Upper lobe of right lung (tissue), 1 donor: ENCODE measurements at places on chromosomes 12 and 14. TPM values are rescaled to one million over a fixed set of nuclear protein-coding genes. Genes with fewer than 3 reads are reported as not detected.

DNA sequence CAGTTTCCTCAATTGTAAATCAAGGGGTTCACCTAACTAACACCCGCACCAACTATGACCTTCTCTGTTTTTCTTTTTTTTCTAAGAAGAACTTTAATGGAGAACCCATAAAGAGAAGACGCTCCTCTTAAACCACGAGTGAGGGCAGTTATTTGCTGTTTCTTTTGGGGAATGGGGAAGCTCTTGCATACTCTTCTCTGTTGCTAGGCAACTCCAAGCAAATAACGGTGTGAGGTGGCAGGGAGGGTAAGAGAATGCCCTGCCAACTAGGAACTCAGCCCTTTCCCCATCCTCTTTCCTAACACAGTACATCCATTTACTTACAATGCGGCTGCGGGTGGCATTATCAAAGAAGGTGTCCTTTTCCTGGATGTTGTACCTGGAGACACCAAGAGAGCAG is 114.9 kb downstream of the ANO2 start:
- H3K4me3 ChIP-seq: no peak overlapping the region
- H3K36me3 ChIP-seq: no peaks in the 10 kb centered on the region
- H3K4me1 ChIP-seq: no peaks in the 10 kb centered on the region
- no peak for DNase-seq
- H3K27ac ChIP-seq: no peak overlapping the region

KRT2 gene
- not detected for total RNA-seq

- H3K27ac ChIP-seq: no peak overlapping the region
Observed at GRCh38 chr12:100504804-100505203, 31.1 kb downstream of the NR1H4 start.

POTEG gene
- total RNA-seq: not detected

- H3K4me1 ChIP-seq: peaks cover 9% of the 10 kb centered on the region
- no peaks in the 10 kb centered on the region for H3K36me3 ChIP-seq
- H3K4me3 ChIP-seq: no peak overlapping the region
Observed at GRCh38 chr12:4027412-4027811, 154.2 kb upstream of the PARP11 start.

GRCh38 chr12:3493043-3493858 is 2.2 kb downstream of the PRMT8 start:
- H3K4me1 ChIP-seq: no peaks in the 10 kb centered on the region
- H3K27ac ChIP-seq: no peak overlapping the region
- no peak for DNase-seq
- no peak overlapping the region for H3K4me3 ChIP-seq
- H3K27me3 ChIP-seq: peaks cover 70% of the 10 kb centered on the region
- no peaks in the 10 kb centered on the region for H3K36me3 ChIP-seq

DNA sequence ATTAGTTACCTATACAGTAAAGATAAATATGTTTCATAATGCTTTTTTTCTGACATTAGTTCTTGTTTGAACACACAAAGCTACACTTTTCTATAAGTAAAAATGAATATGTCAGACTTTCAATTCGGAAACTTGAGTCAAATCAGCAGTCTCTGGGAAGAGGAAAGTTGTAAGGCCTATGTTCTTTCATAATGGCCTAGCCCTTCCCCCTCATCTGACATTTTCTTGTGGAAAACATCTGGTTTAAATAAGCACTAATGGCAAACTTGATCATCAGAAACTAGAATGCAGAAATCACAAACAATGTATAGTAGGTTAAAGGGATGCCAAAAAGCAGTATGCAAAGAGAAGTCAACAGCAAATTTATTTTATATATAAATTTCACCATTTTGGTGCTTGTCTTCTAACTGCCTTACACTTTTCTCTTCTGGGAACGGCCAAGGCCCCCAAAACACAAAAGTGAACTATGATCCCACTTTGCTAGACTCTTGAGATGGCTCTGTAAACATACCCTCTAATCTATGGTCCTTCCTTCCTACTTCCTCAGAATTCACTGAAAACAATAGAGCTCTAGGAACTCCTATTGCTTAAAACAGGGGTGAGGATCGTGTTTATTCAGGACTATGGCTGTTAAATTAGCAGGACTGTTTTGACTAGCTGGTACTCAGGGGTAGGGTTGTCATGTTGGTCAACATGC is 444.1 kb downstream of the RAD51B start:
- H3K4me1 ChIP-seq: peaks cover 29% of the 10 kb centered on the region
- H3K27ac ChIP-seq: no peak overlapping the region
- no peaks in the 10 kb centered on the region for H3K27me3 ChIP-seq
- no peak overlapping the region for H3K4me3 ChIP-seq

HAL gene
- total RNA-seq: 6.2 TPM

FIGNL2 gene
- 1.5 TPM for total RNA-seq

GRCh38 chr12:85089792-85090191 is 53.6 kb downstream of the LRRIQ1 start:
- no peak overlapping the region for H3K4me3 ChIP-seq
- H3K27ac ChIP-seq: no peak overlapping the region
- H3K4me1 ChIP-seq: no peaks in the 10 kb centered on the region
- no peaks in the 10 kb centered on the region for H3K36me3 ChIP-seq
- no peak for DNase-seq

DNA sequence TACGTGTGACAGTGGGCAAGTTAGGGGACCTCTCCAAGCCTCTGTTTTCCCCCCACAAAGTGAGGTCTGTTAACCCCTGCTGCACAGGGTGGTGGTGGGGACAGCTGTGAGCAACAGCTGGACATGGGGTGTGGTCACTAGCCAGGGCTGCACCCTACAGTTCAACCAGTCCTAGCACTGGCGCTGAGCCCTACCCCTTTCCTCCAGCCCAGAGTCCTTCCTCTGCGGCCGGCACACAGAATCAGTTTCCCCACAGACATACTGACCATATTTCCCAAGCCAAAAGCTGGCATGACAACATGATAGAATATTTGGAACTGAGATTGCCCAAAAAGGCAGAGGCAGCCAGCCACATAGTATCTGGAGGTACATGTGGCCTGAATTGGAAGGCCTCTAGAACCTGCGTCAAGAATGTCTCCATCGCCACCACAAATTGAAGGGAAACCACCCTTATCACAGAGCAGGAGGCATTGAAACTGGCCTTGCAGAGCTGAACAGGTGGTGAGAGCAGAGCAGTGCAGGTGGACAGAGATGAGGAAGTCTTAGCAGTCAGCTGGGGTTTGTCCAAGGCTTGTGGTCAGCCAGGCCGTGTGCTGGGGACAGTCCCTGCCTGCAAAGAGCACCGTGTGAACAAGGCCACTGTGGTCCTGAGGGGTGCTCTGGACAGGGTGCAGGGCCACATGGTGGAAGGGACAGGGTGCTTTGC is 21.2 kb downstream of the DEGS2 start:
- no peak overlapping the region for H3K4me3 ChIP-seq
- DNase-seq: no peak
- H3K27me3 ChIP-seq: no peaks in the 10 kb centered on the region
- no peak overlapping the region for H3K27ac ChIP-seq
- peaks cover 39% of the 10 kb centered on the region for H3K36me3 ChIP-seq

DNA sequence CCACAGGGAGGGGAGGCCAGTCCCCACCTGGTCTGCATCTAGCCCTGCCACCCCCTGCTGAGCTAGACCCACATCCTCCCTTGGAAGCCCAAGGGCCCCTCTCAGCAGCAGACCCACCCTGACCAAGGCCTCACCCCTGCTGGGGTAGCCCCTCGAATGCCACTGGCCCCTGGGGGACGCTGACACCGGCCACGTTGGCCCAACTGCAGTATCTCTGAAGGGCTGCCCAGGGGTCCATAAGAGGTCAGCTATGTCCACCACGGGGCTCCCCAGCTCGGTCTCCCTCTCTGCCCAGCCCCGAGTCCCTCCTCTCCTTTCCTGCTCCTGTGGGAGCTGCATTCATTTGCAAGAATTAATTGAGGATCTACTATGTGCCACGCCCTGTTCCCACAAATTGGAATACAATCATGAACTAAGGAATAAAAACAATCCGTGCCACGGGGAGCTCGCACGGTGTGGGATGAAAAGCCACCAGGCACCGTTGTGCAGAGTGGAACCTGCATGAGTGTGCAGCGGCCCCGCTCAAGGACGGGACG is 71.4 kb downstream of the GALNT9 start:
- H3K36me3 ChIP-seq: no peaks in the 10 kb centered on the region
- DNase-seq: no peak
- no peaks in the 10 kb centered on the region for H3K4me1 ChIP-seq
- H3K27me3 ChIP-seq: peaks cover 9% of the 10 kb centered on the region

- H3K27me3 ChIP-seq: peaks cover 10% of the 10 kb centered on the region
- H3K4me3 ChIP-seq: no peak overlapping the region
- H3K27ac ChIP-seq: no peak overlapping the region
- no peaks in the 10 kb centered on the region for H3K4me1 ChIP-seq
Observed at GRCh38 chr12:52390739-52391617, 5.5 kb upstream of the KRT84 start.

DNA sequence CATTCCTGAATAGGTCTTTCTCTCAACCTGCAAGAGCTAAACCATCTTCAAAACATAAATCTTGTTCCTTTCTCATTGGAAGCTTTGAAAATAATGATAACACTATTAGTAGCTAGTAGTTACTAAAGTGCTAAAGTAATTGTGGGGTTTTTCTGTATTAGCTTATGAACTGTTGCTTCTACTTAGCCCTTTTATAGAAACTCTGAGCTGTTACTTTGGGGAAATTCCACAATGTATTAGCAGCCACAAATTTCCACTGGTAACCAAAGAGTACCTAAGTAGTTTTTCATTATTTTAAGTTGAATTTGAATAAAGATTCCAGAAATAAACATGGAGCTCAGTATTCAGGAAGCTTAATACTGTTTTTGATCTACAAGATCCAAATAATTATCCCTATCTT is 6.4 kb upstream of the MAPK1IP1L start:
- no peak for DNase-seq
- no peak overlapping the region for H3K27ac ChIP-seq
- H3K4me3 ChIP-seq: no peak overlapping the region

MYO1A gene
- total RNA-seq: 1.4 TPM

CLEC4C gene
- not detected for total RNA-seq

DNA sequence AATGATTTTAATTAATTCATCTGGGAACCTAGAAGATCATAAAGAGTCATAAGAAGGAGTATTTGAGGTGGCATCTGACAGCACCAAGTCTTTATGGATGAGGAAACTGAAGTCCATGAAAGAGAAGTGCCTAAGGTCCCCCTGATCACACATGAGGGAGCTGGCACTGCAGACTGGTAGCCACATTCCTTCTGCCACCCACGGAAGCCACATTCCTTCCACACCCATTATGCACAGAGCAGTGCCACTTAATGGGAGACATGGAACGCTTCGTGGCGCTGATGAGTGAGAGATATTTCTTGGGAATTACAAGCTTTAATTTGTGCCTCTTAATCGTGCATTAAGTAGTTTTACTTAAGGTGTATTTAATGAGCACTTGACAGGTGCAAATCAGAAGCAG is 139.3 kb upstream of the NTF3 start:
- no peaks in the 10 kb centered on the region for H3K4me1 ChIP-seq
- no peak overlapping the region for H3K4me3 ChIP-seq
- no peak for DNase-seq
- no peak overlapping the region for H3K27ac ChIP-seq
- no peaks in the 10 kb centered on the region for H3K36me3 ChIP-seq

DNA sequence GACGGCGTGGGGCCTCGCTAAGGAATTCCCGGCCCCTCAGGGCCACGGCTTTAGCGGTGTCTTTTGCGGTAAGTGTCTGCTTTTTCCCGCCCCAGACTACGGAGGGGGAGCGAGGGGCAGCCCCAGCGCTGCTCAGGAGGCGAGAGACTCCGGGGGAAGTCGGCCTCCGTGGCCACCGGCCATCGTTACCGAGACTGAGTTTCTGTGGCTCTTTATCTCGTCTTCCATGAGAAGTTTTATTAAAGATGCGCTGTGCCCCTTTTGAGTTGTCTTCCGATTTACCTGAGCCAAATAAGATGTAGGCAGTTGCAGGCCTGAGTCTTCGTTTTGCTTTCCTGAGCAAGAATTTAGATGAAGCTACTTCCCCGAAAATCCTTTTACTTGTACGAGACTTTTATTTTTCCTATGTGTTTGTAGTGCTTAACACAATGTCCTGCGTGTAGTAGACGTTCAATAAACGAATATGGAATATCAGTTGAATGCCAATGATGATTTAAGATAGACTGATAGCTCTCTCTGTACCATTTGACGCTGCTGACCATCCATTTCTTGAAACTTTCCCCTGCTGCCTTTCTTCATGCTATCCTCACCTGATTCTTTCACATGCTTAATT is 462 bp downstream of the SRP54 start:
- peaks cover 44% of the 10 kb centered on the region for H3K4me1 ChIP-seq
- no peaks in the 10 kb centered on the region for H3K27me3 ChIP-seq
- H3K27ac ChIP-seq: peak overlapping the region; percentile 97
- peak overlapping the region; percentile 73 for H3K4me3 ChIP-seq
- H3K36me3 ChIP-seq: peaks cover 4% of the 10 kb centered on the region

DNA sequence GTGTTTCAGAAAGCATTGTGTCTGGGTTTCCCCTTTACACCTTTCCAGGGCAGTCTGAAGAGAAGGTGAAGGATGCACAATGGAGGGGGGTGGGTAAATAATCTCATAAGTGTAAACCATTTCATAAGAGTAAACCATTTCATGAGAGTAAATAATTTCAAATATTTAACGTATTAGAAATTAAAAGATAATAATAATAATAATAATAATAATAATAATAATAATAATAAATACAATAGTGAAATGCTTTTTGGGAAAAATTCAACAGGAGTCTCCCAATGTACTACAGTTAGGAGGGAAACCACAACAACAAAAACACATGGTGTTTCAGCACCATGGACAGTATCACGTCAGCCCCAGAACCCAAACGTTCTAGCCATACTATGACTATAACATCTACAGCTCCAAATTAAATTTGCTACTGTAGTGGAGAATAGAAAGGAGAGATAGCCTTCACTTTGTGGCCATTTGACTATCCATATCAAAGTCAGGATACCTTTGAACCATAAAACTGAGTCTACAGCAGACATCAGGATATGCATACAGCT is 691.8 kb downstream of the BCL11B start:
- no peaks in the 10 kb centered on the region for H3K27me3 ChIP-seq
- H3K4me1 ChIP-seq: no peaks in the 10 kb centered on the region
- no peak for DNase-seq
- no peaks in the 10 kb centered on the region for H3K36me3 ChIP-seq

ITPR2 gene
- total RNA-seq: 50.8 TPM

ERP27 gene
- total RNA-seq: 9.7 TPM
